ENCODE measurements at places on chromosomes 7 and 10.

DNA sequence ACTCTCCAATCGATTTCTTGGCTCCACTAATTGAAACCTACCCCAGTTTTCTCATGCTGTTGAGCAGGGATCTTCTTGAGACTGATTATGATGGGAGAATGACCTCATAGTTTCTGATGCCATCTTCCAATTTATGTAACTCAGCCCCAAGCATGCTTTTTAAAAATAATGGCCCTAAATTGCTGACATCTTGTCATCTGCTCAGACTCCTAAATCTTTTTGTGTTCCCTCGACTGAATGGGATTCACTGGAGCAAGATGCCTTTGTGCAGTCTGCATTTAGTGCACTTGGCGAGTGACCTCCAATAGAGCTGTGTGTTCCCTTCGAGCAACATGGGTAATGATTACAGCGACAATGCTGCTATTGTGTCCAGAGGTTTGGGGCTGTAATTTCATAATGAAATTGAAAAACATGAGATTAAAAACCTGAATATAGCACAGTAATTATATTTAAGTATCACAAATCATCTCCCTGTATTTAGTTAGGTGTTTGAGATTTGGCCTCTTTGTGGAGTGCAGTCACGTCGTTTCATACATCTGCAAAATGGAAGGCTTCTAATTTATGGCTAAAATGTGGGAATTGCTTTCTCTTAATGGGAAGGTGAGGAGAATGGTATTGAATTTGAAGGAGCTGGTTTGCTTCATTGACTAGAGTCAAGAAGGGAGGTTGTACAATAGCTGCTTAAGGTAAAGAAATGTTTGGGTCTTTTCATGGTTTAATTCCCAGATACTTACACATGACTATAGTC lies 192.9 kb downstream of the AUTS2 start:
- no peak for DNase-seq

DNA sequence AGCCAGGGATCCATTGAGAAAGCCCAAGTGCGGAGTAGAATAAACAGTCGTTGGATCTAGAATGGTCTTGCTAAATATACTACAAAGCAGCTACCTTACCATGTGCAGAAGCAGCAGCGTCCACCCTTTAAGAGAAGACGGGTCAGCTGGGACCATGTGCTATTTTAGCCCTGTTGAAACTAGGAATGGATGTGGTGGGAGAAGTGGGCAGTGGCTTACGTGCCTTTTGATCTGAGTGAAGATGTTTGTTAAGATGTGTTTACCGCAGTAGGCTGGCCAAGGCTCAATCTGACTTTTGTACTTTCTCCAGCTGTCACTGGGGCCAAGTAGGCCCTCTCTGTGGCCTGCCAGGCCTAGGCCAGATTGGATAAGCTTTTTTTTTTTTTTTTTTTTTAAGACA lies 9.2 kb downstream of the HABP2 start:
- no peak for DNase-seq

GRCh38 chr10:132098539-132099388 lies 33.0 kb downstream of the JAKMIP3 start:
- DNase-seq: no peak

GRCh38 chr7:79982141-79982770 lies 152.4 kb upstream of the GNAI1 start:
- no peak for DNase-seq

DNA sequence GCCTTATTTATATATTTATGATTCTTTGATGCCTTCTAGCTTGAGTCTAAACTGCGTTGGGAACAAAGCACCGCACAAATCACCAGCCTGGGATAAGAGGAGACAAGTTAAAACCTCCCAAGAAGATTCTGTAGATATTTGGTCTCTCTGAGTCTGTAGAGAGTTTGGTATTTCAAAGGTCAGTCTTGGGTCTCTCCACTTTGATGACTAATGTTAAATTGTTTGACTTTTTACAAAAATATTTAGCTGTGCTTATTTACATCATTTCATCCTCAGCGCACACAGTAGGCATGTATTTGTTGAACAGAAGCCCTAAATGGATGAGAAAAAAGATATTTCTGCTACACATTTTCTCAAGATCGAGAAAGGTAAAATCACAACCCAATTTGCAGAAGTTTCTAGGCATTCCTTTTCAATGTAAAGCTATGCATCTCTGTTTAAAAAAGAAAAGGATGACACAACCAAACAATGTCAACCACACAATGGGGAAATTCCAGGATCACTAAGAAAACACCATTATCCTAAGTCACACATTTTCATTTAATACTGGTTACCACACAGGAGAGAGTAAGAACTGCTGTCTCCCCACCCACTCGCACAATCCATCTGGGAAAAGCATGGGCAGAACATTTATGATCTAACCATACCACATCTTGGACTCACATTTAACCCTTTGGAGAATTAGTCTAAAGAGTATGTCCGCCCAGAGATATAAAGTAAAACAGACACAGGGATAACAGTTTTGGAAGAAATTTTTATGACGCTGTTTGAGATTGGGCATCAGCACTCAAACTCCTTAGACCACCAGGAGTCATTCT lies 4.4 kb downstream of the CDK6 start:
- DNase-seq: no peak

DNA sequence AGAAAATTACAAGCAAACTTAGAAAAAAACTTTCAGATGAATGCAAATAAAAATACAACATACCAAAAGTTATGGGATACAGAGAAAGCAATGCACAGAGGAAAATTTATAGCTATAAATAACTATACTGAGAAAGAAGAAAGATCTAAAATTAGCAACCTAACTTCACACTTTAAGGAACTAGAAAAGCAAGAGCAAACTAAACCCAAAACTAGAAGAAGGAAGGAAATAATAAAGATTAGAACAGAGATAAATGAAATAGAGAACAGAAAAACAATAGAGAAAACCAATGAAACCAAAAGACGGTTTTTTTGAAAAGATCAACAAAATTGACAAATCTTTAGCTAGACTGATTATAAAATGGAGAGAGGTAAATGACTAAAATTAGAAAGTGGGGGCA lies 9.6 kb upstream of the STRA8 start:
- no peak for DNase-seq

All from WTC11 (cell line).